ENCODE measurements at places on chromosomes 2 and 18.

GRCh38 chr2:120466704-120467054 lies 120.7 kb downstream of the INHBB start:
- DNase-seq = no peak
- no peaks in the 10 kb centered on the region for H3K4me1 ChIP-seq
- no peak overlapping the region for H3K27ac ChIP-seq
- no peaks in the 10 kb centered on the region for H3K36me3 ChIP-seq

- no peak overlapping the region for H3K4me3 ChIP-seq
- DNase-seq = no peak
These were observed 9.9 kb upstream of the EDAR start for GRCh38 chr2:108998911-108999310.

DNA sequence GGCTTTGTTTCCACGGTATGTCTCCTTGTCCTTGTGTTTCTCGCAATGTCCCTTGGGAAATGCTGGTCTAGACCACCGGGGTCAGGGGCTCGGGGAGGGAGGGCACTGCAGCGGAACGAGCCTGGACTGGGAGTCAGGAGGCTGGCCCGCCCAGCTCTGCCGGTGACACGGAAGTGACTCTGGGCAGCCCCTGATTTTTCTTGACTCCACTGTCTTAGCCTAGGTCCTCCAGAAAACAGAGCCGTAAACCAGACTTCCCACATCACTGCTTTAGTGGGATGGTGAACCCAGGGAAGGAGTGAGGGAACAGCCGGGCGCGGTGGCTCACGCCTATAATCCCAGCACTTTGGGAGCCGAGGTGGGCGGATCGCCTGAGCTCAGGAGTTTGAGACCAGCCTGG lies 144.2 kb downstream of the ASB1 start:
- no peak overlapping the region for H3K4me3 ChIP-seq
- H3K27me3 ChIP-seq = no peaks in the 10 kb centered on the region
- H3K27ac ChIP-seq = no peak overlapping the region
- no peaks in the 10 kb centered on the region for H3K36me3 ChIP-seq
- no peaks in the 10 kb centered on the region for H3K4me1 ChIP-seq

DNA sequence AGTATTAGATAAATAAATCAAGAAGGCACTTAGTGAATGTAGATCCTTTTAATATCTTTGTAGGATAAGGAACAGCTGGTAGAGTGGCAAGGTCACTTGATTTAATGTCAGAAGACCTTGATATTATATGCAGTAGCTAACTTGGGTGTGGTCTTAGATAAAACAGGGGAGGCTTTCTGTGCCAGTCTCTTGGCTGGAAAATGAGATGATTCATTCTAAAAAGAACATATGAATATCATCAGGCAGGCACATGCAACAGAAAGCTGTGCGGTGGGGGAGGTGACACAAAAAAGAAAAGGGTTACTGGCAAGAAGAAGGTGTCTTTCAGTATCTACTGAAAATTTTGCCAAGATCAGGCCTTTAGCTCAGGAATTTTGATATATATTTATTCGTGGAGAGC lies 931.7 kb upstream of the CELF4 start:
- H3K27ac ChIP-seq = no peak overlapping the region
- no peak overlapping the region for H3K4me3 ChIP-seq
- no peaks in the 10 kb centered on the region for H3K36me3 ChIP-seq
- no peak for DNase-seq

DNA sequence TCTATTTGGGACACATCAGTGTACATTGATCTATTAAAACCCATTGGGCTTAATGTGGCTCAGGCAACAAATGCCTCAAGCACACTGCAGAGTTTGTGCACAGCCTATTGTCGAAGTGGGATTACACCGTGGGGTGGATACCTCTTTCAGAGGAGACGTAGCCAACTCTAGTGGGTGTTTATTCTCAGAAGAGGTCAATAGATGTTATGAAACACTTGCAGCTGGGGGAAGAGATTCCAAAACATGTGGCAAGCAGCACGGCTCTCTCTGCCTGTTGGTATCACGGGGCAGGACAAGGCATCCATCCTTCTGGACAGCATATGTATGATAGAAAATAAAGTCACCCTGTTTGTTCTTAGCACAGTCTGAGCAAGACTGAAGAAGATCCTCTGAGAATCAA lies 121.4 kb upstream of the COPS8 start:
- H3K36me3 ChIP-seq = peaks cover 1% of the 10 kb centered on the region
- H3K27me3 ChIP-seq = no peaks in the 10 kb centered on the region
- DNase-seq = no peak
- H3K4me3 ChIP-seq = no peak overlapping the region

GRCh38 chr2:186269536-186269935 lies 216.5 kb upstream of the ZC3H15 start:
- H3K4me1 ChIP-seq = no peaks in the 10 kb centered on the region
- no peak overlapping the region for H3K4me3 ChIP-seq
- DNase-seq = no peak
- no peak overlapping the region for H3K27ac ChIP-seq

- H3K27me3 ChIP-seq = no peaks in the 10 kb centered on the region
- H3K4me1 ChIP-seq = no peaks in the 10 kb centered on the region
These were observed 481.1 kb downstream of the CBLN2 start for GRCh38 chr18:72063001-72063400.

GRCh38 chr18:31722369-31722957 lies 38.1 kb upstream of the B4GALT6 start:
- H3K4me1 ChIP-seq = peaks cover 5% of the 10 kb centered on the region
- no peak overlapping the region for H3K4me3 ChIP-seq
- H3K27me3 ChIP-seq = peaks cover 31% of the 10 kb centered on the region
- peak; percentile 64 for DNase-seq

DNA sequence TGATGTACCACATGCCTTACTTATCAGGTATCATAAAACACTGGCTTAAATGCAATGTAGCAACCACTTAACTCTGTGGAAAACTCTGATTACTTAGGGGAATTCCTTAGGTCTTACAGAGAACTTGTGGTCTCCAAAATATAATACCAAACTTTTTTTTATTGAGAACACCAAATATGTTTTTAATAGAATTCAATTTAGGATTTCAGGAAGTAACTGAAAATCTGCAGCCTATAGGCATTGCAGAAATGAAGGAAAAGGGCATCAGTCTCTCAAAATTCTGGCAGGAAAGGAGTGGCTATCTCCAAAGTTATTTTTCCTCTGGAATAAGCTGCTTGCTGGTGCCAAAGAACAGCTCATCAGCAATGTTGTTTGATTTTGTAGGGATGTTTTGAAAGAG lies 105.3 kb upstream of the UGP2 start:
- no peaks in the 10 kb centered on the region for H3K4me1 ChIP-seq
- H3K27ac ChIP-seq = no peak overlapping the region
- H3K36me3 ChIP-seq = no peaks in the 10 kb centered on the region
- no peak overlapping the region for H3K4me3 ChIP-seq

GRCh38 chr2:149040451-149040850 lies 2.0 kb downstream of the LYPD6B start:
- H3K27ac ChIP-seq = no peak overlapping the region
- peak; percentile 42 for DNase-seq
- H3K4me1 ChIP-seq = no peaks in the 10 kb centered on the region
- H3K27me3 ChIP-seq = peaks cover 66% of the 10 kb centered on the region

DNA sequence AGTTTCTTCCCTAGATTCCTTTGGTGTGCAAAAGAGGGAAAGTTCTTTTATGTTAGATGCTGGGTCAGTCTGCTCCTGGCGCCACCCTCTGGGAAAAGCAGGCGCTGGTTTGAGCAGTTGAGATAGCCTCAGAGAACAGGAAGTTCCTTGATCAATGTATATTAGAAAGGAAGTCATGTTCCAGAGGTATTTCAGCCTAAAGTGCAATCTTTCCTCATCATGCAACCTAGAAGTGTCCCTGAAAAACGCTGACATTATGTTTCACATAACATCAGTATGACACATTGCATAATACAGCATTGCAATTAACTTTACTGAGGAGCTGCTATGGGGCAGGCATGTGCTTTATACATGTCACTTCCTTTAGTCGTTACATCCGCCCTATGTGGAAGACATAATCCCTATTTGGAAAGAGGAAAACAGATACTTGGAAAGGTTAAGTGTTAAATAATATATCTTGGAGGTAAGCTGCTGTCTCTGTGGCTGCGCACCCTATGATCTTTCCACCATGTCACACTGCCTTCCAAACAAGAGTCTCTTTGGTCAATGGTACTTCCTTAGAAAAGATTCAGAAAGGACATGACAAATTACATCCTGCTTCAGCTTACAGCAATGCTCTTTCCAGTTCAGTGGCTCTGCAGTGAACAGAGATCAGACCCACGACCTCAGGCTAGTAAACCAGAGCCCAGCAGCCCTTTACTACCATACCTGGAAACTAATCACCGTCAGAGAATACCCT lies 369.7 kb downstream of the RAD51AP2 start:
- H3K4me1 ChIP-seq = no peaks in the 10 kb centered on the region
- no peak overlapping the region for H3K27ac ChIP-seq

GRCh38 chr2:236546561-236547002 lies 23.0 kb upstream of the ACKR3 start:
- H3K4me1 ChIP-seq = peaks cover 71% of the 10 kb centered on the region
- H3K36me3 ChIP-seq = peaks cover 56% of the 10 kb centered on the region
- H3K4me3 ChIP-seq = peak overlapping the region; percentile 82
- peak overlapping the region; percentile 97 for H3K27ac ChIP-seq
- peak; percentile 64 for DNase-seq

- H3K4me1 ChIP-seq = no peaks in the 10 kb centered on the region
- H3K36me3 ChIP-seq = no peaks in the 10 kb centered on the region
- H3K4me3 ChIP-seq = no peak overlapping the region
- H3K27me3 ChIP-seq = peaks cover 14% of the 10 kb centered on the region
- DNase-seq = no peak
- no peak overlapping the region for H3K27ac ChIP-seq
These were observed 11.3 kb upstream of the GRP start for GRCh38 chr18:59208602-59209125.

DNA sequence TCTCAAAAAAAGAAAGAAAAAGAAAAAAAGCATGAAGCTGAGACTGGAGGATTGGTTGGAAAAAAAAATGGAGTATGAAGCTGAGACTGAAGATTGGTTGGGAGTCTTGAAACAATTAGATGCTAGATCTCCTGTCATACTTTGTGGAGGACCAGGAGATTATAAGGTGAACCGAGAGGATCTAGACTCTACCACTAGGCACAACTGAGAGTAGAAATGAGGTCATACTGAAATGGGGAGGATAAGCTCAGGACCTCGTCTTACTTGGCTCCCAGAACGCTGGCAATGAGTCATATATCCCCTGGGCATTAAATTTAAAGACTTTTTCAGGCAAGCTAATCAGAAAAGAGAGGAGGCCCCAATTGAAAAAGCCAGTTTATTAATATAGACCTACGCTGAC lies 3.3 kb upstream of the ORC2 start:
- H3K27me3 ChIP-seq = no peaks in the 10 kb centered on the region
- H3K4me1 ChIP-seq = peaks cover 42% of the 10 kb centered on the region
- no peak overlapping the region for H3K4me3 ChIP-seq
- no peak overlapping the region for H3K27ac ChIP-seq

GRCh38 chr2:68475576-68475975 lies 8.2 kb downstream of the APLF start:
- no peak for DNase-seq
- H3K4me1 ChIP-seq = peaks cover 2% of the 10 kb centered on the region
- peaks cover 2% of the 10 kb centered on the region for H3K36me3 ChIP-seq
- no peak overlapping the region for H3K27ac ChIP-seq

DNA sequence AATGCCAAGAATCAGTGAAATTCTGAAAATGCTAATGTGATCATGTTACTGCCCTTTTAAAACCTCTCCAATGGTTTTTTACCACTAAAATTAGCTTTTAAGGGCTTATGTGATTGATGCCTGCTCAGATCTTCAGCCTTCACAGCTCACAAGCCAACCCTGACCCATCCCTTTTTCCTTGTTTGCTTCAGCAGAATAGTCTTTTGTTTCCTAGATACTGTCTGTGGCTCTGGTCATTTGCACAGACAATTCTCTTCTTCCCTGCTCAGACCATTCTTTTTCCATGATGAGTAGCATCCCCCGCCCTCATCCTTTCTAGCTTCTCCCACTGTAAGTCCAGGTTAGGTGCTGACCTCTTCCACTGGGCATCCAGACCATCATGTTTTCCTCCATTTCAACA lies 164.9 kb upstream of the NT5C1B start:
- no peak overlapping the region for H3K27ac ChIP-seq
- no peaks in the 10 kb centered on the region for H3K4me1 ChIP-seq
- no peaks in the 10 kb centered on the region for H3K27me3 ChIP-seq
- H3K4me3 ChIP-seq = no peak overlapping the region
- DNase-seq = no peak

DNA sequence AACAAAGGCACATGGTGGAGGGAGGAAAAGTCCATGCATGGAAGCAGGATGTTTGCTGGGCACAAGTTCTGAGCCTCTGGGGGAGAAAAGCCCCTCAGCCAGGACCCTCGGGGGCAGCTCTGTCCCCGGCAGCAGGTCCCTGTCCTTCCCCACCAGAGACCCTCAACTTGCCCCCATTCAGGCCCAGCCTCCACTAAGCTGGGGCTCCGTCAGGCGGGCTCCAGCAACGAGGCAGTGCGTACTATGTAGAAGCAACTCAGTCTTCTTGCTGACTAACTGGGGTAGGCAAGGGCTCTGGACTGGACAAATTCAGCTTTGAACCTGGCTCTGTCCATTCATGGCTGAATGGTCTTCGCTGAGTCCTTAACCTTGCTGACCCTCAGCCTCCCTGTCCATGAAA lies 23.0 kb downstream of the CFAP65 start:
- H3K4me1 ChIP-seq = no peaks in the 10 kb centered on the region
- no peak overlapping the region for H3K4me3 ChIP-seq
- no peaks in the 10 kb centered on the region for H3K36me3 ChIP-seq
- H3K27me3 ChIP-seq = peaks cover 11% of the 10 kb centered on the region
- DNase-seq = no peak
- no peak overlapping the region for H3K27ac ChIP-seq

All from activated naive CD8-positive, alpha-beta T cell treated with anti-CD3 and anti-CD28 coated beads, Interleukin-2, amount 10 ng/mL, durations not matched to agents 7 days and 5 days (primary cell).